ENCODE measurements at places on chromosomes 4 and X.

GRCh38 chr4:7367864-7368277, 66.9 kb downstream of the PSAPL1 start:
- DNase-seq = no peak

DNA sequence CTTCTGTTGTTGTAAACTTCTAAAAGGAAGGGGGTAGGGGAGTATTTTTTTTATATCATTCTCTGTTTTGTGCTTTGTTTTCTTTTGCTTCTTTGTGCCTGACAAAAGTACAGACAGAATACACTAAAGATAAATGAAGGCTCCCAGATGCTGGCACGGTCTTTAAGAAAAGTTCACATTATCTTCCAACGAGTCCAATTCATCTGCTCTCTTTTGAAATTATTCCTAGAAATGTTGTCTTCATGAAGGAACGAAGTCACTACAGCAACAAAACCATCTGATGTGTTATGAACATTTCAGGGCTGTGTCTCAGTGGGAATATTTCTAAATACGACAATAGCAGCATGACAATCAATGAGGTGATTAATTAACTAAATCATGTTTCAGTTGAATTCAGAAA, 813.8 kb upstream of the HTR2C start:
- DNase-seq = no peak

DNA sequence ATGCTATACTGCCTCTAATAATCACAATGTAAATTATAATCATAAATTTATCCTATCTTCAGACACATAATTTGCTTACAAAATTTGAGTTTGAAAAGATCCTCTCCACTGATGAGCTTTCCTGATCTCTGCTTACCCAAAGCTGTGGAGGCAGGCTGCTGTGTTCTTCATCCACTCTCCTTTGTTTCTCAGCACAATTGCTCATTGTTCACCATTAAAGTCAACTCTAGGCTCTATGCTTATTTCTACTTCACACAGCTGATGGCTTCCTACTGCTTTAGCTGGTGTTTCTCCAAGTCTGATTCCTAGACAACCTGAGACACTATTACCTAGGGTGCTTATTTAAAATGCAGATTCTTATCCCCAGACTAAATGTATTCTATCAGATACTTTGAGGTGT, 319.7 kb downstream of the PCDH18 start:
- no peak for DNase-seq

DNA sequence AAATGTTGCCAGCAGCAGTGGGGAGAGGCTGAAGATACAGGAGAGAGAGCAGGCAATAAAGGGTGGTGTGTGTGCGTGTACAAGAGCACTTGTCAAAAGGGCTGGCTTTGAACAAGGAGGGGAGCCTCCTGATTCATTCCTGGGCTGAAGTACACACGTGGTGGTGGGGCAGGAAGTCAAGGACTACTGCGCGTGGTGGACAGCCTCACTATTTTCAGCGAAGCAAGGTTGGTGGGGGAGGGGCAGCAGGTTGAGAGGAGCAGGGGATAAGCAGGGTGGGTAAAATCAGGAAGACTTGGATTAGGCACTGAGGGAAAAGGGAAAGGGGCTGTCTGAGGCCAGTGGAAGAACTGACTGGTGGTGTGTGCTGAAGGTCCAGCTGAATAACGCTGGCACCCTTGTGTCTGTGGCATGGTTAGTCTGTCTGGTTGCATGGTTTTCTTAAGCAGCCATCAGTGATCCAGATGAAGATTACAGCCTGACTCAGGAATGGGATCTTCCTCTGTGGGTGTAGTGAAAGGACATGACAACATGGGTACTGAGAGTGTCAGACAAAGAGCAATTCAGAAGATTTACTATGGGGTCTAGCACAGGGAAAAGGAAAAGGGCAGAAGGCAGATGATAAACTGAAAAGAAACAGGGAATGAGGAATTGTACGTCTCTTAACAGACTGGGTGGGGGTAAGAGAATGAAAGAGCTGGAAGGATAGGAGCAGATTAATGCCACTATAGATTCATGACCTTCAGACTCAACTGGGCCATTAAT, 149.8 kb downstream of the CHM start:
- DNase-seq = no peak

- no peak for DNase-seq
Measured at GRCh38 chr4:13415068-13415785, 68.9 kb downstream of the RAB28 start.

DNA sequence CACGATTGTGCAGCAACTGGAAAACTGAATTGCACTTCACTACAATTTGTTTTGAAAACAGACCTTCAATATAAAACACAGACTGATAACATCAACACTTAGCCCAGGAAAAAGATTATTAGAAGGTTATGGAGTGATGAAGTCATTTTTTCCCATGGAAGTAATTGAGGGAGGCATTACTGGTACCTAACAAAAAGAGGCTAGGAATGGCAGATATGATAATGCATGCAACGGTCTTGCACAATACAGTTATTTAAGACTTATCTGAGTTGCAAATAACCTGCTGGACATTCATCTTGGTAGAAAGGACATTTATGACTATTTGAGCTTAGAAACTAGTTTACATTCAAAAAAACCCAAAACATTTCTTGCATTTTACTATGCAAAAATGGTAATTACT, 1031.9 kb downstream of the FAT4 start:
- no peak for DNase-seq

DNA sequence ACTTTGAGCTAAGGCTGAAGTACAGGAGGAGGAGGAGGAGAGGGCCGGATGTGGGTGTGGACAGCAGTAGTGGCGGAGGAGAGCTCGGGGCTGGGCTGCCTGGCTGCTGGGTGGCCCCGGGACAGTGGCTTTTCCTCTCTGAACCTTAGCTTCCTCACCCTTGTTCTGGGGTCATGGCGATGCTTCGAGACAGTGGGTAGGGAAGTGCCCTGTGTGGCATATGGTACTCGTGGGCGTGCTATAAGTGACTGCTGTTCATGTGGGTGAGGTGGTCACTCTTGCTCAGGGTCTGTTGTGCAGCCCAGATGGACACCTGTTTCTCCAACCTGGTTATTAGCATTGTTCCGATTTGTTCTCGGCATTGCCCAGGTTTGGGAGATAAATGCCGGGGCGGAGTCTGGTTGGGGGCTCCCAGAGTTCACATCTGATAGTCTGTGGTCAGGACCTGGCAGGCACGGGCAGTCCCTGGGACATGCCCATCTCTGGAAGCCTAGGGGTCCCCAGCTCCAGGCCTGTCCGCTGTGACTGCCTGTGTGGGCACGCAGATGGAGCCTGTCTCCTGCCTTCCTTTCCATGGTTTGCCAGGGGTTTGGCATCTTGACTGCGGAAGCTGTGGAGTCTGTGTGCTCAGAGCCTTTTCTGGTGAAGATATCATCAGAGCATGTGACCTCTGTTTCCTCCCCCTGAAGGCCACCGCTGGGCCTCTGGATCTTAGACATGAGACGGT, 4.9 kb upstream of the CPZ start:
- DNase-seq = no peak

- DNase-seq = no peak
Measured at GRCh38 chr4:55386840-55387239, 8.9 kb upstream of the TMEM165 start.

- DNase-seq = no peak
Measured at GRCh38 chrX:42797651-42798269, 19.8 kb upstream of the PPP1R2C start.

GRCh38 chrX:135309430-135309923, at the start of gene ETDC:
Gene ETDC, plus strand, starts transcription at chrX:135309480. Its CDS starts 0 bp downstream, at chrX:135309480.
- no peak for DNase-seq

DNA sequence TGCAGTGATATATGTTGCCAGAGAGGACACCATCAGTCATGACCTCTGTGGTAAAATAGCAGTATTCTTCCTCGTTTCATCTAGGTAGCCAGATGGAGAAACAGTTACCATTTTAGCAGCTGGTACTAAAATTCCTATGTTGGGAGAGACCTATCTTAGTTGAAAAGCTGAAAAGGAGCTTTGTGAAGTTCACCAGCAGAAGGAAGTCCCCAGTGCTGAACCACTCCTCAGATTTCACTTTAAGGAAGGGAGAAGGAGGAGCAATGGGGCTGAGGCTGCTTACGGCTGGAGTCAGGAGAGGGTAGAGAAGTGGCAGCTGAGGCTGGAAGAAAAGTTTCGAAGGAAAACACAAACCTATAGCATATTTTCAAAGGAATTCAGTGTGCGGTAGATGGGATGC, 103.7 kb downstream of the ATXN3L start:
- no peak for DNase-seq

- DNase-seq = no peak
Measured at GRCh38 chr4:20483416-20483815, 216.8 kb upstream of the PACRGL start.

- DNase-seq = peak; percentile 7
Measured at GRCh38 chrX:44343412-44344141, at the start of gene EFHC2. Gene EFHC2, minus strand, starts transcription at chrX:44343672. Its CDS starts 84 bp downstream, at chrX:44343588.

GRCh38 chr4:99473131-99473530, 37.7 kb upstream of the C4orf17 start:
- DNase-seq = no peak

DNA sequence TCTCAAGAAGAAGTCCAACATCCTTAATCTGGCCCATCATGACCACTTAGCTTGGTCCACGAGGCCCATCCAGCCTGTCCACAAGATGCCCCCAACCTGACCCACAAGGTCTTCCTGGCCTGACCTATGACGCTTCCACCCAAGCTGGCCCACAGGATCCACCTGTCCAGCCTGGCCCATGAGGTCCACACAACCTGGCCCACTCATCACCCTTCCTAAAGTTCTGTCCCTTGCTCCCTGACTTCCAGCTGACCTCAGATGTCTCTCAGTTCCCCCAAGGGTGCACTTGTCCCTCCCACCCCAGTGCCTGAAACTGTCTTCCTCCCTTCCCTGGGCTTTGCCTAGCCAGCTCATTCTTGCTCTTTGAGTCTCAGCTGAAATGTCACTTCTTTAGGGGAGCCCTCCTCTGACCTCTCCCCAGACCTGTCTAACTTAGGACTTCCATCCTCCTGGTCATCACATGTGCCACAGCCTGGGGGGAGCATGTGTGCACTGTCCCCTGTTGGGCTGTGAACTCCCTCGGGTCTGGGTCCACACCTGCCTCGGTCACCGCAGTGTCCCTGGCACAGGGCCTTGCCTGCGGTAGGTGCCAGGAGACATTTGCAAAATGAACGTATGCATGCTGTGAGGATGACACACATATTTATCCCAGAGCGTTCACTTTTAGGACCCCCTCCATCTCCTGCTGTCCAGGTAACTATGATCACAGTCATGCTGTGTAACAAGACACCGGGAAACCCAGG, 61.7 kb downstream of the EVC start:
- DNase-seq = no peak

DNA sequence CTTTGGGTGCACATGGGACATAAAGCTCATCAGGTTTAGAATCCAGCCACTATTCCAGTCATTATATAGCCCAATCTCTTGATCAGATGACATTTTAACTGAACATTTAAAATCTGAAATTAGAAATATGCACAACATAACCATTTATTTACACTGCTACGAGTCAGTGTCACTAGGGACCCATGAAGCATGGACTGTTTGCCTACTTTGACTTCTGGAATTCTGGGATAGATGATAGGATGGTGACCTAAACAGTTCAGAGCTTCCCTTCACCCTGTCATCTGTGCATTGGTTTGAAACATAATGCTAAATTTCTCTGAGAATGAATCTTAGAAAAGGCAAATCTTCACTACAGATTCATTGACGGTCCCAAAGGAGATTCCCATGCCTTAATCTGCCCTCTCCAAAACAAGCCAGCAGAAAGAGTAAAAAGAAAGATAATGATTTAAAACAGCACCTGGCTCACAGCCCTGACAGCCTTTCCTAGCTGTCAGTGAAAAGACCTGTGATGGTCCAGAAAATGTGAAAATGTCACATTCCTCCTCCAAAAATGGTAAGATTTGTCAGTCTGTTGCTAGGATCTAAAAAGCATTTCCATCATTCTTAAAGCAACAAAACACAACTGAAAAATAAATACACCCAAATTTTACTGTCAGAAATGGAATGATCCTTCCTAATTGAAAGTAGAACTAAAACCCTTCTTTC, 18.9 kb upstream of the HERC3 start:
- DNase-seq = no peak

GRCh38 chr4:183424109-183424744, 20.2 kb upstream of the CDKN2AIP start:
- no peak for DNase-seq

GRCh38 chrX:29215251-29215650, 628.0 kb downstream of the IL1RAPL1 start:
- DNase-seq = no peak

- no peak for DNase-seq
Measured at GRCh38 chr4:78057135-78057599, at the start of gene FRAS1. Gene FRAS1, plus strand, starts transcription at chr4:78057323. Its CDS starts 687 bp downstream, at chr4:78058010.

DNA sequence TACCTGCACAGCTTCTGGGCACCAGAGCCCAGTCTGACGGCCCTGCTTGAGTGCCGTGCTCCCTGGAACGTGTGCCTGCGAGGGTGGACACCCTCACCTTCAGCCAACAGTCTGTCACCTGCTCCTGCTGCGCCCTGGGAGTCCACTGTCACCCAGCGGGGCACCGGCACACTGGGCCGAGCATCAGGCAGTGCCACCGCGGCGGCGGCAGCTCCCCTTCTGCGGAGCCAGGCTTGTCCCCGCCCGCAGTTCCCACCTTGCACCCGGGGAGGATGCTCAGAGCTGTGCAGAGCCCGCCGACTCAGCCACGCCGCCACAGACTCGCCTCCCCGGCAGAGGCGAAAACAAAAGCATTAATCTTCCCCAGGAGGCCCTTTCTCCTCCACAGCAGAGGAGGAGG, 86.8 kb downstream of the ABLIM2 start:
- no peak for DNase-seq

DNA sequence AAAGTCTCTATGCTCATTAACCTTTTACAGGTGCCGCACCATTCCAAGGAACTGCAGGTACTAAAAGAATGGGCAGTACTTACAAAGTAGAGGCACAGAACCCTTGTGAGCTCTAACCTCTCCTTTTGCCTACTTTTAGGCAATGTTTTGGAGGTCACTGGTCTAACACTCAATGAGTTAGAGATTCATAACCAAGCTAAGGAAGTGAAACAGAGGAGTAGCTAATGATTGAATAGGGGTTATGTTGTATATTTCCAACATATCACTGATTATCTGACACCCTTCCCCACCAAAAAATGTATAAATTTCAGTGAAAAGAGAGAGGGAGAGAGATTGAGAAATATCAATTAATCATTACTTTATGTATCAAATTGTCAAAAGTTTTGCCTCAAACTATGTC, 269.3 kb downstream of the PCDH7 start:
- no peak for DNase-seq

GRCh38 chrX:138886769-138887168, 175.3 kb upstream of the FGF13 start:
- DNase-seq = no peak
